Mesothelial cell of epicardium (in vitro differentiated cells): ENCODE measurements at places on chromosomes 12 and 14. TPM values are rescaled to one million over a fixed set of nuclear protein-coding genes. Genes with fewer than 3 reads are reported as not detected.

Gene TMEM132C
- 24.2 to 26.0 TPM (median 25.5 TPM) in 3 replicates for total RNA-seq

GRCh38 chr12:97300891-97301290 lies 161.7 kb upstream of the RMST start:
- no peaks in the 10 kb centered on the region for H3K4me1 ChIP-seq
- H3K27ac ChIP-seq = no peak overlapping the region
- no peak overlapping the region for H3K4me3 ChIP-seq

Gene HOXC6
- total RNA-seq = 15.5 to 17.4 TPM (median 16.3 TPM) in 3 replicates

GRCh38 chr12:128056136-128056801 lies 210.7 kb upstream of the TMEM132C start:
- H3K36me3 ChIP-seq = no peaks in the 10 kb centered on the region
- no peak overlapping the region for H3K27ac ChIP-seq
- no peak overlapping the region for H3K4me3 ChIP-seq
- H3K27me3 ChIP-seq = peaks cover 8% of the 10 kb centered on the region
- H3K4me1 ChIP-seq = peaks cover 2% of the 10 kb centered on the region

- H3K4me3 ChIP-seq = no peak overlapping the region
- H3K27ac ChIP-seq = no peak overlapping the region
- H3K4me1 ChIP-seq = no peaks in the 10 kb centered on the region
- no peak for DNase-seq
- peaks cover 26% of the 10 kb centered on the region for H3K27me3 ChIP-seq
Measured at GRCh38 chr14:38404100-38404541, 148.2 kb upstream of the CLEC14A start.

Gene ESPL1
- total RNA-seq = 15.7 to 20.8 TPM (median 15.9 TPM) in 3 replicates

Gene CLIP1
- total RNA-seq = 58.9 to 65.2 TPM (median 61.9 TPM) in 3 replicates

Gene ANKLE2
- 89.8 to 98.9 TPM (median 93.8 TPM) in 3 replicates for total RNA-seq

Gene GDF3
- total RNA-seq = not detected in 3 replicates

GRCh38 chr12:124352839-124353238 lies 57.9 kb downstream of the RFLNA start:
- no peaks in the 10 kb centered on the region for H3K27me3 ChIP-seq
- H3K36me3 ChIP-seq = peaks cover 33% of the 10 kb centered on the region
- no peak overlapping the region for H3K27ac ChIP-seq
- no peak overlapping the region for H3K4me3 ChIP-seq
- no peaks in the 10 kb centered on the region for H3K4me1 ChIP-seq
- no peak for DNase-seq

DNA sequence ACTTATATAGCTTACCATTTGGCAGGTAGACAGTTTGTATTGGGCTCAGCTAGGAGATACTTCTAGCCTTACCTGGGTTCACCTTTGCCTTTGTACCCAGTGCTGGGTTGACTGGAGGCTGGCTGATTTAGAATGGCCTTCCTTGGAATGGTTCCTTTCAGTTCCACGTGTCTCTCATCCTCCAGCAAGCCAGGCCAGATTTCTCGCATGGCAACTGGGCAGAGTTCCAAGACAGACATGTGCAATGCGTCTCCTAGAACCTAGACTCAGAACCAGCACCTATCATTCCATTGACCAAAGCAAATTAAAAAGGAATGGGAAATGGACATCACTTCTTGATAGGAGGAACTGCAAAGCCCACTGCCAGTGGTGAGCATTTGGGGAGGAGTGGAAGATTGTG lies 79.1 kb upstream of the BDKRB2 start:
- no peaks in the 10 kb centered on the region for H3K36me3 ChIP-seq
- no peak for DNase-seq
- no peaks in the 10 kb centered on the region for H3K27me3 ChIP-seq
- H3K4me1 ChIP-seq = peaks cover 49% of the 10 kb centered on the region
- H3K4me3 ChIP-seq = no peak overlapping the region

GRCh38 chr12:47913081-47913480 lies 8.3 kb upstream of the VDR start:
- H3K4me3 ChIP-seq = no peak overlapping the region
- H3K36me3 ChIP-seq = no peaks in the 10 kb centered on the region
- H3K4me1 ChIP-seq = peaks cover 8% of the 10 kb centered on the region
- no peak for DNase-seq

DNA sequence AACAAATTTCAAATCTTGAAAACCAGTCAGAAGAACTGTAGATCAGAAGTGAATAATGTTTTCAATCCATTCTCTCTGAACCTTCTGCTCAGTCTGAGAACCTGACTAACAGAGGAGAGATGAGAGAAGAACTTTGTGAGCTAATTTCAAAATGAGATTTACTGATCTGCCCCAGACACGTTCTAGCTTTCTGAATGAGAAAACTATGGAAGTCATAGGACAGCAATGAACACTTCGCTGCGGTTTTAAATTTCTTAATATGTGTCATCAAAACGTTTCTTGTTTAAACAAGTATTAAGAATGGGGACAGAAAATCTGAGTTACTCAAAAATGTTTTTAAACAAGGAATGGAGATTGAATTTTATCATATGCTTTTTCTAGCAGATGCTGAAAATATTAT lies 66.6 kb upstream of the FAR2 start:
- peaks cover 15% of the 10 kb centered on the region for H3K4me1 ChIP-seq
- peak overlapping the region; percentile 76 for H3K27ac ChIP-seq
- DNase-seq = no peak
- H3K36me3 ChIP-seq = no peaks in the 10 kb centered on the region
- H3K27me3 ChIP-seq = no peaks in the 10 kb centered on the region
- no peak overlapping the region for H3K4me3 ChIP-seq

DNA sequence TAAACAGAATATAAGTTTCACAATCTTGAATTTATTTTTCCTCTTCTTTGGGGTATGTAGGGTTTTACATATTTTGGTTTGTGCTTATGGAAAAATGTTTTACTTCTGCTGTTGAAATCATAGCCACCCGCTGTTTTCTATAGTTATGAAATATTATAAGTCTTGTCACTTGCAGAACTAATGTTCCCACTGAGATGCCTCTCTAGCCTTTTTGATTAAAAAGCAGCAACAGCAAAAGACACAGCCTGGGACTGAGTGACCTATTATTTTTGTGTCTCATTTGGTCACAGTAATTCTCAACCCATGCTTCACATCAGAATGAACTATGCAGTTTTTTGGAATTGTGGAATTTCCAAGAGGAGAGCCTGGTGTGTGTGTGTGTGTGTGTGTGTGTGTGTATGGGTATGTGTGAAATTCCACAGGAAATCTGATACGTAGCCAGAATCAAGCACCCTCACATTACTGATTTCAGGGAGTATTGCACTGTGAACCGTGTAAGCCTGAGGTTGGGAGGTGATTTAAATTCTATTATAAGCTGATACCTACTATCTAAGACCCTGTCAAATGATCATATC lies 55.7 kb upstream of the FRMD6 start:
- no peaks in the 10 kb centered on the region for H3K27me3 ChIP-seq
- H3K36me3 ChIP-seq = no peaks in the 10 kb centered on the region
- H3K4me3 ChIP-seq = no peak overlapping the region

DNA sequence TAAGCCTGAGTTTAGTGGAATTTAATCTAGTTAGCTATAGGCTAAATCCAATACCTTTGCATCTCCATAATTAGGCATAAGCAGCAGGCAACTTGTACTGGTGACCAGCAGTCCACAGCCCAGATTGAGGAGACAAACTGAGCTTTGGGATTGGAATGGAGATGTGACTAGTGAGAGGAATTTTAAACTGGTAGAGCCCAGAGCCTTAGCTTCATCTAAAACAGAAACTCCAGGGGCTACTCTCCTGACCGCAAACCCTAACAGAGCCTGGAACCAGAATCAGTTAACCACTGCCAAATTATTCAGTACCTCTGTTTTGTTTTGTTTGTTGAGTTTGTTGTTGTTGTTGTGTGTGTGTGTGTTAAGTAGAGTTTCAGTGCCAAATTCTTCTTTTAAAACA lies 53.2 kb downstream of the TSPAN19 start:
- H3K27me3 ChIP-seq = no peaks in the 10 kb centered on the region
- DNase-seq = no peak
- no peak overlapping the region for H3K4me3 ChIP-seq
- peaks cover 1% of the 10 kb centered on the region for H3K4me1 ChIP-seq

- H3K27ac ChIP-seq = no peak overlapping the region
- no peak for DNase-seq
- H3K4me1 ChIP-seq = peaks cover 7% of the 10 kb centered on the region
- H3K27me3 ChIP-seq = no peaks in the 10 kb centered on the region
- H3K4me3 ChIP-seq = no peak overlapping the region
Measured at GRCh38 chr14:34692348-34692747, 22.0 kb downstream of the CFL2 start.

Gene RFX4
- not detected in 3 replicates for total RNA-seq

- no peak overlapping the region for H3K4me3 ChIP-seq
- no peak overlapping the region for H3K27ac ChIP-seq
- H3K4me1 ChIP-seq = peaks cover 10% of the 10 kb centered on the region
- H3K27me3 ChIP-seq = no peaks in the 10 kb centered on the region
Measured at GRCh38 chr14:67170660-67171059, 18.6 kb upstream of the GARIN2 start.

Gene CKB
- 50.6 to 56.7 TPM (median 53.3 TPM) in 3 replicates for total RNA-seq

Gene NKX2-1
- not detected in 3 replicates for total RNA-seq

Gene IFNG
- total RNA-seq = not detected in 3 replicates

DNA sequence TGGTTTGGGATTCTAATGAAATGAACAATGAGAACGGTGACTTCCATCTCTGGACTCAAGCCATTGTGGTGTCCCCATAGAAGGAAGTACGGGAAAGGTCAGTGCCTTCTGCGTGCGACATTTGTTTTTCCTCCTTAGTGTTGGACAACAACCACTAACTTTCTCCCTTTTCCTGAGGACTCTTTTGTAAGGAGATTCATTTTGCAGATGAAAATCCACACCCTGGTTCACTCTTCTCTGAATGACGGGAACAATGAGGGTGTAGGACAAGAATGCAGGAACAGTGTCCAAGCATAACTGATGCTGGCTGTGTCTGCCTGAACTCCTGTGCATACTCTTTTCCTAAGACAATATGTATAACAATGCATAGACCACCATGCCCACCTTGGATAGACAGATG lies 176.4 kb downstream of the STXBP6 start:
- no peak for DNase-seq

- H3K27ac ChIP-seq = no peak overlapping the region
- H3K27me3 ChIP-seq = no peaks in the 10 kb centered on the region
- DNase-seq = no peak
- peaks cover 21% of the 10 kb centered on the region for H3K36me3 ChIP-seq
- H3K4me3 ChIP-seq = no peak overlapping the region
- no peaks in the 10 kb centered on the region for H3K4me1 ChIP-seq
Measured at GRCh38 chr14:63361790-63362189, 43.1 kb upstream of the GPHB5 start.

- H3K27ac ChIP-seq = peak overlapping the region; percentile 47
- peaks cover 5% of the 10 kb centered on the region for H3K27me3 ChIP-seq
- no peaks in the 10 kb centered on the region for H3K36me3 ChIP-seq
- DNase-seq = peak; percentile 56
- H3K4me3 ChIP-seq = peak overlapping the region; percentile 75
Measured at GRCh38 chr12:65728848-65729793, 95.2 kb upstream of the HMGA2 start.

Gene INHBE
- 0.09 TPM in 1 of 3 replicates, not detected in the others for total RNA-seq

Gene KCNJ8
- total RNA-seq = 2.9 to 3.9 TPM (median 3.6 TPM) in 3 replicates

DNA sequence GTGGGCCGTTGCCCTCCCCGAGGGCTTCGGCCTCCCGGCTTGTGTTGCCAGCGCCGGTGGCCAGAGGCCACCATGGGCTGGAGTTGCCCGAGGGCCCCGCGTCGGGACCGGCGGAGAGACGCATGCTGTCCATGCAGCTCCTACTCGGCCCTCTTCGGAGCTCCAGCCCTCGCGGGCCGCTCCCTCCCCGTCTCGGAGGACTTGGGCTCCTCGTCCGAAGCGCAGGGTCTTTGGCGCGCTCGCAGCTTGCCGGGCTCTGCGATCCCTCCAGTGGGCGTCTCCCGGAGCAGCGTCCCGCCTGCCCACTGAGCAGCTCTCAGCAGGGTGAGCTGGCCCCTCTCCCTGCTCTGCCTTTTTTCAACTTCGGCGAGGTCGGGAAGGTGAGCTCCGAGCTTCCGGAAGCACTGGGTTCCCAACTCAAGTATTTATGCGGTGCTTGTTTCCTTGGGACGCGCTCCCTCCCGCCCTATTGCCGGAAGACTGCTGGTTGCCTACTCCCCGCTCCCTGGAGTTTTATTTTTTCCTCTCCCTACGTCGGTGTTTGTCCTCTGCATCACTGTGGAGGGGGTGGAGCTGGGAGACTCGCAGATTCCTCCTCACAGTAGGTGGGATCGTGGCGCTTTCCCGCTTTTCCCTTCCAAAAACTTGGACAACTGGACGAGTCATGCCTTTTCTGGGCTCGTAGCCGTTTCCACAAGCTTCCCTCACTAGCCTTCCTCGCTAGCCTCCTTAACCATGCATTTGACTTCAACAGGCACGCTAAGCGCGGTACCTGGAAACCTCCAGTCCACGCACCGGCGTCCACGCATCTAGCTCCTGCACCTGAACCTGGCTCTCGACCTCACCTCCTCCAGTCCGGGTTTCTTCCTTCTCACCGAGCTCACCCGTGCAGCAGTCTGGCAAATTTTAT lies at the start of gene AVPR1A:
Gene AVPR1A (minus strand): TSS at position 489 of the 910 bp plus-strand sequence. CDS start 365 bp downstream, at position 124.
- DNase-seq = peak; percentile 18
- peaks cover 21% of the 10 kb centered on the region for H3K4me1 ChIP-seq
- H3K27me3 ChIP-seq = peaks cover 90% of the 10 kb centered on the region
- no peaks in the 10 kb centered on the region for H3K36me3 ChIP-seq
- peak within 1 kb of the TSS; percentile 58 for H3K4me3 ChIP-seq
- H3K27ac ChIP-seq = no peak within 1 kb of the TSS
